ENCODE measurements at places on chromosomes 4 and X.

DNA sequence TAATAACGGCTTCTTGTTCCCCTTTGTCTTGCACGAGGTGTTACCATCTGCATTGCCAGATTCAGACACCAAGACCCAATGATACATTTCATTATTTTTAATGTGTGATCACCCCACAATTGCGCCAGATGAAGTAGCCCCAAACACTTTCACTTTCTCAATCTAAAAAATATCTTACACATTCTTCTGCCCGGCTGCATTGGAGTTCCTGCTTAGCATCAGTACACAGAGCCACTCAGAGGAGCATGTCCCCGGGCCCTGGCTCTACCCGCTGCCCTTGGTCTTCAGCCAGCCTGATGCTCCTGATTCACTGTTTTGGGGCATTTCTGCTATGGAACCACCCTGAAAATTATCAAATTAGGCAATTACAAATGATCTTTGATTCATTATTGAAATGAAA is 66.0 kb upstream of the TENM3 start:
- DNase-seq, result no peak

GRCh38 chrX:13147733-13148132 is 103.3 kb upstream of the FAM9C start:
- DNase-seq, result no peak

DNA sequence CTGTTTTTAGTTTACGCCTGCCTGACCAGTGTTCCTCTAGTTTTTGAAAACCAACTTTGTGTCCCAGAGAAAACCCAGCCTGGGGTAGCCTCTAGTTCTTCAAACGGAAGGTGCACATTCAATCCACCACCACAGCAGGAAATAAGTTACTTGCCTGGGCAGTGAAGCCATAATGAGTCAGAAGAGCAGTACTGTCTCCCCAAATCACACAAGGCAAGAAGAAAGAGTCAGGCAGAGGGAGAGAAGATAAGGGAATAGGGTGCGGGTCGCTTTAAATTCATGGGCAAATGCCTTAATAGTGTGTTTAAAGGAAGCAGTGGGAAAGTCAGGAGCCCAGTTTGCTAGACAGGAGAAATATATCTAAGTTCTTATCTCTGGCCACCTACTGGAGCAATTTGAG is 333.8 kb upstream of the GRIA3 start:
- DNase-seq, result no peak

DNA sequence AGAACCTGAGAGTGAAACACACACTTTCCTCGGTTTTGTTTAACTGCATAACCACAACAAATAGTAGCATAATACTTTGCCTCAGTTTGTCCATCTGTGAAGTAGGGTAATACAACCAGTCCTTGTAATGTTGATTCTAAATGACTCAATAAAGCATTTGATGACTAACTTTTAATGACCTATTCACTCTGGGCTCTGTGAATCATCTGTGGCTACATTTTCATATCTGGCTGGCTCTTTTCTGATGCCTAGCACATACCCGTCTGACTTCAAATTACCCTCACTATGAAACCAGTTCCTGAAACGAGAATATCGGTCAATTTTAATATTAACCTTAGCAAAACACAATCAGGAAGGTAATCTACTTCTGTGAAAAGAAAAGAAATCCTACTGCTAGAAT is 151.0 kb downstream of the SH2D1A start:
- no peak for DNase-seq
